ENCODE measurements at places on chromosomes 2 and 18.
A peak's percentile ranks its signal among the peaks of the same experiment; 100 is the strongest.

GRCh38 chr2:54984476-54984875 lies 65.8 kb downstream of the RTN4 start:
- H3K27me3 ChIP-seq: peaks cover 3% of the 10 kb centered on the region
- peaks cover 46% of the 10 kb centered on the region for H3K36me3 ChIP-seq
- H3K4me1 ChIP-seq: peaks cover 80% of the 10 kb centered on the region
- H3K4me3 ChIP-seq: no peak overlapping the region
- peak overlapping the region; percentile 43 for H3K27ac ChIP-seq
- no peak for DNase-seq

GRCh38 chr18:61854578-61855448 lies 38.0 kb downstream of the RNF152 start:
- no peak overlapping the region for H3K4me3 ChIP-seq
- DNase-seq: no peak
- peak overlapping the region; percentile 58 for H3K27ac ChIP-seq

GRCh38 chr2:196105951-196106350 lies 37.3 kb upstream of the DNAH7 start:
- peaks cover 7% of the 10 kb centered on the region for H3K4me1 ChIP-seq
- no peak for DNase-seq
- H3K36me3 ChIP-seq: no peaks in the 10 kb centered on the region
- H3K27ac ChIP-seq: no peak overlapping the region
- peaks cover 4% of the 10 kb centered on the region for H3K27me3 ChIP-seq

GRCh38 chr2:58221909-58222308 lies 19.2 kb downstream of the FANCL start:
- no peak overlapping the region for H3K4me3 ChIP-seq
- DNase-seq: no peak
- no peaks in the 10 kb centered on the region for H3K36me3 ChIP-seq
- H3K27ac ChIP-seq: no peak overlapping the region
- no peaks in the 10 kb centered on the region for H3K27me3 ChIP-seq
- no peaks in the 10 kb centered on the region for H3K4me1 ChIP-seq

- H3K4me1 ChIP-seq: peaks cover 77% of the 10 kb centered on the region
- peaks cover 41% of the 10 kb centered on the region for H3K36me3 ChIP-seq
- DNase-seq: peak; percentile 27
- H3K27ac ChIP-seq: peak overlapping the region; percentile 93
- peak overlapping the region; percentile 97 for H3K4me3 ChIP-seq
These were observed 3.3 kb downstream of the PAX3 start for GRCh38 chr2:222295368-222296062.

GRCh38 chr2:126303113-126303512 lies 352.8 kb upstream of the GYPC start:
- H3K27me3 ChIP-seq: no peaks in the 10 kb centered on the region
- H3K4me3 ChIP-seq: no peak overlapping the region
- H3K4me1 ChIP-seq: no peaks in the 10 kb centered on the region
- no peak overlapping the region for H3K27ac ChIP-seq
- no peak for DNase-seq

GRCh38 chr18:8969639-8970390 lies 132.7 kb upstream of the NDUFV2 start:
- peaks cover 2% of the 10 kb centered on the region for H3K27me3 ChIP-seq
- peak; percentile 83 for DNase-seq
- peaks cover 19% of the 10 kb centered on the region for H3K36me3 ChIP-seq
- no peak overlapping the region for H3K4me3 ChIP-seq
- H3K27ac ChIP-seq: peak overlapping the region; percentile 73

DNA sequence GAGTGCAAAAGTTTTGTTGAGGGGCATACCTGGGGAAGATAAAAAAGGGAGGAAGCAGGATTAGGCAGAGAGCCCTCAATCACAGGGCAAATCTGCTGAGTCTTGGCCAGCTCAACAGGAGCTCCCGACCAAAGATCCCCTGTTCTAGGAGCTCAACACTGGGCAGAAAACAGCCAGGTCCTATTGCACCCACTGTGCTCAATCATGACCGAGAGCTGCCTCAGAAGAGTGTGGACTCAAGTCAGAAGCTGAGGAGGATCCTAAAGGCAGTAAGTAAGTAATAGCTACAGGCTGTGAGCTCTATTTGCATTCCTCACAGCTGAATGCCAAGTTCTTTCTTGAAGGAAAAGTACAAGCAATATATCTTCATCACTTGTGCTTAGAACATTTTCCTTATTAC lies 334.4 kb upstream of the NRP2 start:
- no peak overlapping the region for H3K4me3 ChIP-seq
- H3K4me1 ChIP-seq: peaks cover 21% of the 10 kb centered on the region
- DNase-seq: no peak
- no peak overlapping the region for H3K27ac ChIP-seq
- H3K36me3 ChIP-seq: no peaks in the 10 kb centered on the region
- no peaks in the 10 kb centered on the region for H3K27me3 ChIP-seq

GRCh38 chr2:144181001-144181400 lies 338.9 kb downstream of the ZEB2 start:
- no peak overlapping the region for H3K27ac ChIP-seq
- no peaks in the 10 kb centered on the region for H3K27me3 ChIP-seq
- H3K4me3 ChIP-seq: no peak overlapping the region
- peaks cover 18% of the 10 kb centered on the region for H3K4me1 ChIP-seq
- no peak for DNase-seq
- H3K36me3 ChIP-seq: no peaks in the 10 kb centered on the region

GRCh38 chr2:131044075-131044756 lies 49.0 kb downstream of the FAM168B start:
- H3K27ac ChIP-seq: no peak overlapping the region
- H3K4me1 ChIP-seq: 0 out of 2 replicates have a peak, but pooled peaks cover 5% of the 10 kb centered on the region
- H3K27me3 ChIP-seq: peaks cover 5% of the 10 kb centered on the region

DNA sequence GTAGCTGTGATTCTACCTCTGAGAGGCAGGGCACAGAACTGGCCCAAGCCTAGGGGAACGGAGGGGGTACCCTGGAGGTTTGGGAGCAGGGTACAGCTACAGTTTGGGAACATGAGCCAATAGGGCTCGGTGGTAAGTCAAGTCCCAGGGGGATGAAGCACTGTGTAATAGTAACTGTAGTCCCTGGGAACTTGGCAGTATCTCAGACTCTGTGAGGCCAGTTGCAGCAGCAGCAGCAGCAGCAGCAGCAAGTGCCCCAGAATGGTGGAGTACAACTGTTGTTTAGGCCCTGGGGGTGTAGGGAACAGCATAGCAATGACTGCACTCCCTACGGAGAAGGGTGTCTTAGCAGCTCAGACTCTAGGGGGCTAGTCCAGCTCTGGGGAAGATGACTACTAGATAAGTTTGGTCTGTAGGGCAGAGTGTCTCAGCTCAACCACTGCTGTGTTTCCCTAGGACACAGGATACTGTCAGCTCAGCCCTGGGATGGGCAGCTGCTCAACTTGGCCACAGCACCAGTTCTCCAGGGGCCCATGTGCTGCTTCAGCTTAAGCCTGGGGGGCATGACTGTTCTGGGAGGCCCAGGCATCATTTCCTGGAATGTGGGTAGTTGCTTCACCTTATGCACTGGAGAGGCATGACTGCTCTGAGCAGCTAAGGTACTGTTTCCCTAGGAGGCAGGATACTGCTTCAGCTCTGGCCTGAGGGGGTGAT lies 20.5 kb downstream of the CARF start:
- H3K27ac ChIP-seq: peak overlapping the region; percentile 88
- H3K4me3 ChIP-seq: peak overlapping the region; percentile 21
- no peaks in the 10 kb centered on the region for H3K27me3 ChIP-seq
- peak; percentile 85 for DNase-seq

- no peak overlapping the region for H3K27ac ChIP-seq
- H3K4me3 ChIP-seq: no peak overlapping the region
- no peaks in the 10 kb centered on the region for H3K27me3 ChIP-seq
- no peak for DNase-seq
- H3K36me3 ChIP-seq: no peaks in the 10 kb centered on the region
These were observed 195.4 kb downstream of the GALNT13 start for GRCh38 chr2:154067124-154067523.

GRCh38 chr2:135259123-135259522 lies 207.0 kb downstream of the RAB3GAP1 start:
- no peaks in the 10 kb centered on the region for H3K36me3 ChIP-seq
- H3K27me3 ChIP-seq: no peaks in the 10 kb centered on the region
- H3K4me1 ChIP-seq: peaks cover 17% of the 10 kb centered on the region
- DNase-seq: no peak
- no peak overlapping the region for H3K4me3 ChIP-seq

GRCh38 chr2:208183526-208183925 lies 6.3 kb downstream of the C2orf80 start:
- no peak overlapping the region for H3K4me3 ChIP-seq
- H3K27me3 ChIP-seq: peaks cover 15% of the 10 kb centered on the region
- H3K4me1 ChIP-seq: no peaks in the 10 kb centered on the region
- DNase-seq: no peak
- no peak overlapping the region for H3K27ac ChIP-seq
